ENCODE measurements at places on chromosomes 3 and 15. TPM values are rescaled to one million over a fixed set of nuclear protein-coding genes. Genes with fewer than 3 reads are reported as not detected.

MASP1 gene
- 56.8 TPM for total RNA-seq

CCDC54 gene
- total RNA-seq: not detected

LMAN1L gene
- total RNA-seq: not detected

ROPN1 gene
- not detected for total RNA-seq

ZMYND10 gene
- 1.2 TPM for total RNA-seq

OCA2 gene
- total RNA-seq: not detected

FGF12 gene
- total RNA-seq: 0.22 TPM

AGBL1 gene
- total RNA-seq: not detected

FES gene
- 33.5 TPM for total RNA-seq

MESP2 gene
- total RNA-seq: 0.75 TPM

LYSMD2 gene
- 10.0 TPM for total RNA-seq

RBMS3 gene
- total RNA-seq: 22.5 TPM

DNAJB8 gene
- total RNA-seq: not detected

SLC7A14 gene
- 0.44 TPM for total RNA-seq

CHDH gene
- 0.44 TPM for total RNA-seq

BNC1 gene
- total RNA-seq: 11.3 TPM

CCDC33 gene
- total RNA-seq: 0.12 TPM

KY gene
- 1.1 TPM for total RNA-seq

FOXL2 gene
- total RNA-seq: 11.2 TPM

WDR93 gene
- total RNA-seq: under 0.01 TPM

SPCS1 gene
- total RNA-seq: 59.9 TPM

XRN1 gene
- 44.4 TPM for total RNA-seq

TRPM1 gene
- total RNA-seq: not detected

CEP97 gene
- 13.4 TPM for total RNA-seq

ZNF774 gene
- 1.1 TPM for total RNA-seq

CMTM7 gene
- total RNA-seq: 10.0 TPM

DALRD3 gene
- total RNA-seq: 60.8 TPM

PTH1R gene
- total RNA-seq: 1.00 TPM

NR1I2 gene
- total RNA-seq: not detected

HES1 gene
- total RNA-seq: 3.8 TPM

CAV3 gene
- not detected for total RNA-seq

P3H2 gene
- 14.1 TPM for total RNA-seq

SEMA7A gene
- total RNA-seq: 49.2 TPM

MED12L gene
- 0.25 TPM for total RNA-seq

Measured in uterine smooth muscle cell (primary cell).